ENCODE measurements at places on chromosomes 3 and 15.

- DNase-seq, result no peak
These were observed 36.0 kb upstream of the GRIP2 start for GRCh38 chr3:14576163-14576562.

DNA sequence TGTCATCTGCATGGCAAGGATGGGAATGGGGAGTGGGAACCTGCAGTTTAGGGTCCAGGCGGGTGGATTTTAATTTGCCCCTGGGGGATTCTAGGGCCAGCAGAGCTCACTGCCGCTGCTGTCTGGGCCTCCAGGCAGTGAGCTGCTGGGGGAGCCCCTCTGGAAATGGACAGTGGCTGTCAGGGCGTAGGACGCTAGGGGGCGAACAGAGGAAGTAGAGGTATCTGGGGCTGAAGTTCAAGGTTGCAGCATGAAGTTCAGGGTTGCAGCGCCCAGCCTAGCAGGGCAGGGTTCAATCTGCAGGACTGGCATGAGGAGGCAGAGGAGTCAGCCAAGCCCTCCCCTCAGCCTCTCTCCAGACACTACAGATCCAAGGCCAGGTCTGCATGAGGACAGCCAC is 49.5 kb downstream of the APBA2 start:
- DNase-seq, result no peak

GRCh38 chr15:64191971-64192830 is 29.4 kb upstream of the PPIB start:
- no peak for DNase-seq

GRCh38 chr3:42501681-42502428 is 588 bp upstream of the VIPR1 start:
- peak; percentile 23 for DNase-seq

DNA sequence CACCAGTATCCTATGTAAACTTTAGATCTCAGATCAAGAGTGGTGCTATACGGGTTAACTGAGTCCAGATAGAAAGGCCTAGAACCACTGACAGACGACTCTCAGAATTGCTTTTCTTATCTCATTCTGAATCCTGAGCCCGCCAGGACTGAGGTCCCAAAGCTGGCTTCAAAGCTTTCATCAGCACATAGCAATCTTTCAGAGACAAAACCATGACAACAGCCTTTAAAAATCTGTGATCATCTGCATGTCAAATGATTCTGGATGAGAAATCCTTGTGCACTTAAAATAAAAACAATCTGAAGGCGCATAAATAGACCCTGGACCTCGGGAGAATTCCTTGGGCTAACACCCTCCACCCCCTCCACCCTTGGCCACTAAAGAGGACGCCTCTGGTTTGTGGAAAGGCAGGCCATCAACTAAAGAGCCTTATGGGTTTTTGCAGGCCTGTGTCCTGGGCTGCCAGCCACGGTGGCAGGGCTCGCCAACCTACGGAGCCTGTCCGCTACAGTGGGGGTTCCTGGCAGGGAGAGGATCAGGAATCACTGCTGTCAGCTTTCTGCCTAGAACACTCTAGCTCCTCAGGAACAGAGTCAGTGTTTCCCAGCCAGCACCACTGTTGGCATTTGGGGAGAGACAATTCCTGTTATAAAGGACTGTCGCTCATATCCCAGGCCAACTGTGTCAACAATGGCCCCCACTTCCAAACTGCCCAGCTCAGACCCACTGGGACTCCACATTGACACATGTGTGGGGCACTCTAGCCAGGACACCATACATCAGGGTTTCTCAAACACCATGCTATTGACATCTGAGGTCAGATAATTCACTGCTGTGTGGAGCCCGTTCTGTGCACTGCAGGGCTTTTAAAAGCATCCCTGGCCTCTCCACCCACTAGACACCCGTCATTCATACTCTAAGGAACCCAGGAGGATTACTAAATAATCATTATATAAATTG is 20.2 kb downstream of the TLE3 start:
- no peak for DNase-seq

GRCh38 chr15:41868321-41868720 is 25.5 kb downstream of the SPTBN5 start:
- no peak for DNase-seq

GRCh38 chr15:31482122-31482922 is 155.7 kb downstream of the KLF13 start:
- no peak for DNase-seq

- DNase-seq, result no peak
These were observed 224.8 kb upstream of the IL12A start for GRCh38 chr3:159763602-159764489.

DNA sequence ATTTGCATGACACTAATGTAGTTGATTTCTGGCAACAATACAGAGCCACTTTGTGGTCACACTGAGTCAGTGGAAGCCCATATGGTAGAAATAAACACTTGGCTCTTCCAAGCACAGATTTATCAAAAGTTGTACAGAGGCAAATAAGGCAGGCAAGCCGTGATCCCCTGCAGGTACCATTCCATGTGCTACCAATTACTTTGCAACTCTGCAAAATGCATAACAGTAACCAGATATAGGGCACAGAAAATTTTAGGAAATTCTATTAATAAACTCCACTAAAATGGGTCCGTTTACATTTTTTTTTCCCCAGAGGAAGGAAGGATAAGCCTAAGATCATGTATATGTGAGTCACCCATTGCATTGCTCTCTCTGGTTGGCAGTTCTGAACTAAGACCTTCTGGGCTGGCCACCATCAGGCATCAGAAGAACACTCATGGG is 103.1 kb upstream of the PTX3 start:
- no peak for DNase-seq

GRCh38 chr3:72462595-72463011 is 385.6 kb downstream of the SHQ1 start:
- DNase-seq, result no peak

DNA sequence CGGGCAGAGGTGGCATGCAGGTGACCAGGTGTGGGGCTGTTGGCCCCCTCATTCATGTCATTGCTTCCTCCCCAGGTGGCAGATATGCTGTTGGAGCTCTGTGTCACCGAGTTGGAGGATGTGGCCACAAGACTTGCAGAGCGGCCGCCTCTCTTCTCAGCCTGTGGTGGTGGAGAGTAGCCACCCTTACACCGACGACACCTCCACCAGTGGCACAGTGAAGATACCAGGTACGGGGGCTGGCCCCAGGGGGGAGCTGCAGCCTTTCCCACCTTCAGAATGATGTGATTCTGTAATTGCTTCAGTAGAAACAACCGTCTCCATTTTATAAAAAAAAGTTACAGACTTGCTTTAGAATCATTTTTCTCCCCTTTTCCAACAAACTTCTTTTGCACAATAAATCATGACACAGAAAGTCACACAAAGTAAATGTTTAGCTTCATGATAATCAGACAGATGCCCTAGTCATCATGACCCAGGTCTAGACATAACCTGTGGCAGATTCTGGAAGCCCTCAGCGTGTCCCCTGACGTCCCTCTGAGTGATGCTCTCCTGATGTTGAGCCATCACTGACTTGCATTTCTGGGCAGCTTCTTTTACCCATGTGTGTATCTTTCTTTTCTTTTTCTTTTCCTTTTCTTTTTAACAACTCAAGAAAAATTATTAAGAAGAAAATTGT is 76.0 kb upstream of the FAN1 start:
- DNase-seq, result no peak

DNA sequence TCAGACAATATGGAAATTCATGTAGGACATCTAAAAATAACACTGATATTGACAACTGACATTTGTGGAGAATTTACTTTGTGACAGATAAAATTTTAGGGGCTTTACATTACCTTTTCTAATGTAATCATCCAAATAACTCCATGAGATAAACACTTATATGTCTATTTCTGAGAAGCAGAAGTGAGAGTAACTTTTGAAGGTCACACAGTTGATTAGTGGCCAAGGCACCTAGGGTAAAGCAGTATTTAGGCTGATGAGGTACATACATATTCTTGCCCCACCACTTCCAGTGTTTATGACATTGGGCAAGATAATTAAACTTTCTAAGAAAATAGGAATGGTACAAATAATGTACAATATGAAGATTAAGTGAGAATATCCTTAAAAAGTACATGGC is 248.4 kb downstream of the CPNE4 start:
- no peak for DNase-seq

DNA sequence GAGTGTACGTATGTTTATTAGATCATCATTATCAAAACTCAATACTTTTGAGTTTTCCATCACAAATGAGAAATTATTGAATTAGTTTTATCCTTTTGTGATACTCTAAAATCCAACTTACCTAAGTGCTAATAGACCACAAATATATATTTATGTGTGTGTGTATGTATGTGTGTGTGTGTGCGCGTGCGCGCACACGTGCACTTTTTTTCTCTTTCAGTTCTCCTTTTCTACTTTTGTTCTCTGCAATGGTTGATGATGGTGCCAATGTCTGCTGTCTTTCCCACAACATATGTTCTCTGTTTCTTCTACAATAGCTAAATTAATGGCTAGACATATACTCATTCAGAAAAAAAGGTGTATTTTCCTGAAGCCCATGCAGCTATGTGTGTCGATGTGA is 571.6 kb upstream of the ARPP21 start:
- DNase-seq, result no peak

- DNase-seq, result no peak
These were observed 131.9 kb upstream of the STRIT1 start for GRCh38 chr3:155425396-155425795.

DNA sequence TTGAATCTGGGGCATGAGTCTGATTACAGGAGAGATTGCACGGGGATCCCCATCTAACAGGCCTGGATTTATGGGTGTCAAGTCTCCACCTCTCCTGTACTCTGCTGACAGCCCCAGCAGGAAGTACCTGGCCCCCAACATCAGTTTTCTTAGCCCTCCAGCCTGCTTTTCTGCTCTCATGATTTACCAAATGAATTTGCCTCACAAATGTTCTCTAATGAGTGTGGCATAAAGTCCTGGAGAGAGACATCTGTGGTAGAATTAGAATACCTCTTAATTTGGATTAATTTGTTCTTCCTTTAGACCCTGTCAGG is 60.1 kb downstream of the FNDC3B start:
- no peak for DNase-seq

DNA sequence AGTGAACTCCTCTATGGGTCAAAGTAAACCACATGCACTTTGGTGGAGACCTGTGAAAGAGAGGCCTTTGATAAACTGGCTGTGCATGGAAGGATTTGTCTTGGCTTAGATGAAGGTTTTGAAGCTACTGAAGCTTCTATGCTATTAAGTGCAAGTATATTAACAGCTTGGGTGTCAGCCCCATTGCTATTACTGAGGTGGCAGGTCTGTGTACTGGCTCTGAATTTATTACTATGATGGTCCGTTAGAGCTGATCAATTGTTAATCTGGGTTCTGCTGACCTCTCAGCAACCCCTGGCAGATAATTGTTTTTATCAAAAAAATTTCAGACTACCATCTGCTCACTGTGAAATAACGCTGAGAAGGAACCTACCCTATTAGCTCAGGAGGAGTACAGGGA is 268.2 kb downstream of the CACNA2D3 start:
- DNase-seq, result no peak

- DNase-seq, result no peak
These were observed 123.7 kb downstream of the BCHE start for GRCh38 chr3:165713479-165713878.

- no peak for DNase-seq
These were observed 34.3 kb downstream of the ZXDC start for GRCh38 chr3:126441256-126441880.

- DNase-seq, result no peak
These were observed 3.5 kb downstream of the SLC28A1 start for GRCh38 chr15:84887938-84888337.

- no peak for DNase-seq
These were observed 97.9 kb downstream of the ADCY5 start for GRCh38 chr3:123350971-123351370.

GRCh38 chr3:127454051-127454450 is 136.5 kb downstream of the TPRA1 start:
- DNase-seq, result no peak

DNA sequence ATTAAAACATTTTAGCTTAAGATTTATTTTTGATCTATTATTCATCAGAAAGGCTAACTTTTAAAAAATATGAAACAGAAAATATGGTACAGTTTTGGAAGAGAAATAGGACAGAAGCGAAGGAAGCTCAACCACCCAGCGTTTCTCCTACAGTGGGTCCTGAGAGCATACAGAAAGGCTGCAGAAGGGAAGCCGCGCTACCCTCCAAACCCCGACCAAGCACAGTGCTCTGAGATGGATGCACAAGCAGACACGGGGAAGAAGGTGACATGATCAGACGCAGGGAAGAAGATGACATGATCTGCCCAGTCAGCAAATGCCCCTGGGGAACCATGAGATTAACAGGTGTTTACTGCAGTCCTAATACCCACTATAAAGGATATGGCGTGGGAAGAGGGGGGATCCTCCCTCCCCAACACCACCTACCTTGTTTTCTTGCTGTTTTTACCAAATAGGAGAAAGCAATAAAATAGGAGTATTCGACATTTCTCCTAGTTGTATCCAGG is 14.4 kb downstream of the DCUN1D1 start:
- DNase-seq, result no peak

DNA sequence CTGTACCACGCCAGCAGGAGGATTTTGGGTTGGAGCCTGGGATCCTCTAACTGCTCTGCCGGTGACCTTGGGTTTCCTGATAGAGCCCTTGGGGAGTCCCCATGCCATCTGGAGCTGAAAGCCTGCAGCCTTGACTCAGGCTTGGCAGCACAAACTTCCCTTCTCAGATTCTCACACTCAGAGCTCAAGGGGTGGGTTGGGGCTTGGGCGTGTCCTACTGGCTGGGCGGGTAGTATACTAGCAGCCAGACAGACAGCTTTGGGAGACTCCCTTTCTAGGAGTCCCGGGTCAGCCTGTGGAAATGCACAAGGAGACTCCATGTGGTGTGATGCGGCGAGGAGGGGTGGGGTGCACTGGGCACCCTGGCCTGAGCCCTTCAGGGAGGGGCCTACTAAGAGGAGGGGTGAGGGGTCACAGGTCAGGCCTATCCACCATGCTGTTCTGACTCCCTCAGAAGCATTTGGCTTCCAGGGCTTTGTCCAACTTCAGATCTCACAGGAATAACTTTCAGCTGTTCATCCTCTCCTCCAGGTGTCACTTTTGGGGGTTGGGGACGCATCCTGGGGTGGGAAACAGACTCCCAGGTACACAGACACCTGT is 21.6 kb upstream of the PLXNA1 start:
- no peak for DNase-seq

- DNase-seq, result peak; percentile 45
These were observed 20.9 kb downstream of the CD276 start for GRCh38 chr15:73704869-73705645.

DNA sequence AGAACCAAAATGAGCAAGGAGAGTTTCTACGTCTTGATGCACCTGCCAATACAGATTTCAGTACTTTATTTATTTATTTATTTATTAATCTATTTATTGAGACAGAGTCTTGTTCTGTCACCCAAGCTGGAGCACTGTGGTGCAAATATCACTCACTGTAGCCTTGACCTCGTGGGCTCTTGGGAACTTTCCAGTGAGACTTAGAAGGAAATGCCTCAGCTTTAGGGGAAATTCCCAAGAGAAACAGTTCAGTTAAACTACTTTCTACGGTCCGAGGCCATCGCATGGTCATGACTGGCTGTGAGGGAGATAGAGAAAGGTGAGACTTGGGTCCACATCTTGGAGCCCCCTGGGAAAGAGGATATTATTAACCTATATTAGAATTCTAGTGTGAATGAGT is 47.0 kb upstream of the HERC1 start:
- DNase-seq, result no peak

- no peak for DNase-seq
These were observed 24.3 kb downstream of the PLEKHO2 start for GRCh38 chr15:64865998-64866520.

- DNase-seq, result no peak
These were observed 112.5 kb downstream of the ASB7 start for GRCh38 chr15:100714749-100715342.

- no peak for DNase-seq
These were observed 181.0 kb downstream of the VPS13C start for GRCh38 chr15:61879219-61879618.

GRCh38 chr15:84752700-84753099 is 4.3 kb downstream of the ZNF592 start:
- DNase-seq, result no peak

All from activated CD8-positive, alpha-beta memory T cell treated with anti-CD3 and anti-CD28 coated beads for 48 hours (primary cell).